ENCODE measurements at places on chromosomes 5 and 9. TPM values are rescaled to one million over a fixed set of nuclear protein-coding genes. Genes with fewer than 3 reads are reported as not detected.

Gene RNF183
- total RNA-seq = not detected

GRCh38 chr5:56356121-56356835 is 123.1 kb upstream of the ANKRD55 start:
- peaks cover 32% of the 10 kb centered on the region for H3K4me1 ChIP-seq
- no peaks in the 10 kb centered on the region for H3K36me3 ChIP-seq
- DNase-seq = no peak
- H3K4me3 ChIP-seq = no peak overlapping the region
- no peak overlapping the region for H3K27ac ChIP-seq

Gene NME5
- total RNA-seq = 8.4 TPM

- peaks cover 11% of the 10 kb centered on the region for H3K4me1 ChIP-seq
- no peak overlapping the region for H3K4me3 ChIP-seq
- no peaks in the 10 kb centered on the region for H3K36me3 ChIP-seq
These were observed 76.6 kb downstream of the YIPF5 start for GRCh38 chr5:144093868-144094267.

Gene MEF2C
- 46.0 TPM for total RNA-seq

Gene PHYHD1
- total RNA-seq = 5.0 TPM

DNA sequence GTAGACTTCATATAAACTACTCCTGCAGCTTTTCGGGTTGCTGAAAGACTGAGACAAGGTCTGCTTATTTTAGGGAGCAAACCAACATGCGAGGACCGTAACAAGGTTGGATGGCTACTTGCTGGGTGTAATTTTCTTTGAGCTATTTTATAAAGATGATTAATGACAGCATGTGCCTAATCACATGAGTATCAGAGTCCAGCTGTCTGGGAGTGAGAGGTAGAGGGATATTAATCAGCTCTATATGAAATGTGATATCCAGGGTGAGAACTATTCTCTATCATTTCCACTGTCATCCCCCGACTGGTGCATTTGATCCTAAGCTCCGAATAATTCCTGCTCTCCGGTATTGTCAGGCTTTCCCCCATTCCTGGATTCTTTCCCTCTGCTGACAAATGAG is 193.8 kb upstream of the HMHB1 start:
- no peak for DNase-seq
- no peaks in the 10 kb centered on the region for H3K36me3 ChIP-seq
- no peak overlapping the region for H3K27ac ChIP-seq
- no peaks in the 10 kb centered on the region for H3K4me1 ChIP-seq

Gene GOLGA2
- total RNA-seq = 56.9 TPM

Gene PLPPR1
- total RNA-seq = 4.7 TPM

Gene ADAMTS6
- 8.2 TPM for total RNA-seq

GRCh38 chr5:166582416-166582815 is 1709.0 kb upstream of the WWC1 start:
- H3K4me1 ChIP-seq = no peaks in the 10 kb centered on the region
- no peak overlapping the region for H3K27ac ChIP-seq
- no peak for DNase-seq

DNA sequence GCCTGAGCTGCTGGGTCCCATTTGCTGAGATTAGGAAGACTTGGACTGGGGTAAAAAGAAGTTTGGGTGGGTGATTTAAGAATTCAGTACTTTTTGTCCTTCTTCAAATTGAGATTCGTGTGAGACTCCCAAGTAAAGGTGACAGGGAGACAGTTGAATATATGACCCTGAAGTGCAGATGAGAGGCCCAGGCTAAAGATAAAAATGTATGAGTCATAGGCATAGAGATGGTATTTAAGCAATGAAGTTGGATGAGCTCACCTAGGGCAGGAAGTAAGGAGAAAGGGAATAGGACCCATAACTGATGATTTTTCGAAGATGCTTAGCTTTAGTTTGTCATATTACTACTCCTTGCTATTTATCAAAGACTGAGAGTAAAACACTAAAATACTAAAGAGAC is 255.9 kb upstream of the ADRA1B start:
- no peak overlapping the region for H3K27ac ChIP-seq
- no peaks in the 10 kb centered on the region for H3K27me3 ChIP-seq
- no peak for DNase-seq
- no peaks in the 10 kb centered on the region for H3K4me1 ChIP-seq

Gene ACOT12
- total RNA-seq = not detected

Gene TEX48
- not detected for total RNA-seq

DNA sequence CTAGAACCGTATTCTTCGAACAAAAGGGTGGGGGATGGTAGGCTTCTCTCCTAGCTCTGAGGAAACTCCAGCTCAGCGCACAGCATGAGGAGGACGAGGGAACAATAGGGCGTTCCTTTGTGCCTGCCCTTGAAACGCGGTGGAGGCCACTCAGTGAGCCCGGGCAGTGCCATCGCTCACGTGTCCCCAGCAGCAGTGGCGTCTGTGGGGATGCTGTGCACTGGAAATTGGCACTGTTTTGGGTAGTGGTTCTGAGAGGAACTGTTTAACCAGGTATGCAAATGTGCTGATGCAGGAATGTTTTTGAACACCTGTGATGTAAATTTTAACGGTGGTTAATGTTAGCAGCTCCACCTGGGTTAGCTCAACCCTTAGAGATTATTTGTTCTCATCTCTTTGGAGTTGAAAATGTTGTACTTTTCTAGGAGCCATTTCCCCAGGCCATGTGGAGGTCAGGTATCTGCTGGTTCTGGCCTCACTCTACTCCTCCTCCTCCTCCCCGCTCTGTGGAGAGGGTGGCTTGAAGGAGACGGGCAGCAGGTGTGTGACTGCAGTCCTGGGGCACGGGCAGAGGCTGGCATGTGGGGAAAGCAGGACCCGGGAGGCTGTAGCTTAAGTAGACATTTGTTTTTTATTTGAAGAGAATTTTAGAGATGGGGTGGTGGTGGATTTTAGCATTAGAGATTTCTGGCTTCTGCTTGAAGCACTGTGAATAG is 48.3 kb downstream of the EHMT1 start:
- H3K4me3 ChIP-seq = peak overlapping the region; percentile 15
- no peaks in the 10 kb centered on the region for H3K27me3 ChIP-seq
- peak; percentile 30 for DNase-seq
- H3K36me3 ChIP-seq = peaks cover 18% of the 10 kb centered on the region
- peaks cover 65% of the 10 kb centered on the region for H3K4me1 ChIP-seq
- peak overlapping the region; percentile 82 for H3K27ac ChIP-seq

DNA sequence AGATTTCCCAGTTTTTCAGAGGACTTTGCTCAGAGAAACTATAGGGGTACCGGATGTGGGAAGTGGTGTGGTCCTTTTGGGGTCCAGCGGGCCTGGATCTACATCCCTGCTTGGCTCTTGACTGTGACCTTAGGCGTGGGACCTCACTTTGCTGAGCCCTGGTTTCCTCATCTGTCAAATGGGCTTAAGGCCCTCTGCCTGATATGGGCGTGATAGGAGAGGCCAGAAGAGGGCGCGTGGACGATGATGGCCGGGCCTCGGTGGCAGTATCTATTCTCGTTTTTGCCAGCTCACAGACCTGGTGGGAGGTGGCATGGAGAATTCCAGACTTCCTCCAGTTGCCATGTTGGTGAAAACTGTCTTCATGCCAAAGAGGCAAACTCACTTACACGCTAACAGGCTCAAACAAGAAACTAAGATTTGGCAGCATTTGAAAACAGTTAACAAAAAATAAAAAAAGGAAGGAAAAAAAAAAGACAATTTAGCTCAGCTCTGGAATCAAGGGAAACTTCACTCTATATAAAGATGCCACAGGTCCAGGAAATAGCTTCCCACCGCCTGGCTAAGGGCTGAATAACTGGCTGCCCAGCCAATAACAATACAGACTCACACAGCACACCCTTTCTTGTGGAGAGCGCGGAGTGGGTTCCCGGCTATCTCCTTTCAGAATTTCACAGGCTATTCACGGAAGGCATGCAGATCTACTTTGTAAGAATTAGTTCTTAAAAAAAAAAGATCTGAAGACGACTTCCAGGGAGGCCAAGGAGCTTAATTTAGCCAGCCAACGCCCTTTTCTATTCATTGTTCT is 1.7 kb downstream of the SH3PXD2B start:
- H3K27me3 ChIP-seq = no peaks in the 10 kb centered on the region
- DNase-seq = no peak
- H3K4me3 ChIP-seq = peak overlapping the region; percentile 91
- H3K27ac ChIP-seq = peak overlapping the region; percentile 32
- peaks cover 5% of the 10 kb centered on the region for H3K36me3 ChIP-seq
- H3K4me1 ChIP-seq = peaks cover 59% of the 10 kb centered on the region

Gene SLIT3
- 12.6 TPM for total RNA-seq

Gene EFNA5
- 42.2 TPM for total RNA-seq

DNA sequence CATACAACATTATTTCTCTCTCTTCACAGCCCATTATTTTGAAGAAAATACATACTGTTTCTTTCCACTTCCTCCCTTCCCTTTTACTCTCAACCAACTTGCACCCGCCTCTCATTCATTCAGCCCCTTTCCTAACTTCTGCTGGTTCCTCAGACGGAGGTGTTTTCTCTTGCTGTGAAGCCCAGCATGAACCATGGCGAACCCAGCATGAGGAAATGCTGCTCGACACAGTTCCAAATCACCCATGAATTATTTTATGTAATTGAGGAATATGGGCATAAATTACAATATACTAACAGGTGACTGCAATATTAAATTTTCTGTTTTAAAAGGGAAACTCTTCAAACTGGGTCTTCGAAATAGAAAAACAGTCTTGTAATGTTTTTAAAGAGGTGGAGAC is 124.8 kb downstream of the MEF2C start:
- no peaks in the 10 kb centered on the region for H3K27me3 ChIP-seq
- H3K27ac ChIP-seq = no peak overlapping the region

GRCh38 chr5:54936201-54936600 is 49.2 kb downstream of the ESM1 start:
- no peak overlapping the region for H3K27ac ChIP-seq
- no peaks in the 10 kb centered on the region for H3K4me1 ChIP-seq
- H3K4me3 ChIP-seq = no peak overlapping the region
- DNase-seq = no peak

Gene PRELID2
- 15.6 TPM for total RNA-seq

Gene LAMC3
- 4.0 TPM for total RNA-seq

DNA sequence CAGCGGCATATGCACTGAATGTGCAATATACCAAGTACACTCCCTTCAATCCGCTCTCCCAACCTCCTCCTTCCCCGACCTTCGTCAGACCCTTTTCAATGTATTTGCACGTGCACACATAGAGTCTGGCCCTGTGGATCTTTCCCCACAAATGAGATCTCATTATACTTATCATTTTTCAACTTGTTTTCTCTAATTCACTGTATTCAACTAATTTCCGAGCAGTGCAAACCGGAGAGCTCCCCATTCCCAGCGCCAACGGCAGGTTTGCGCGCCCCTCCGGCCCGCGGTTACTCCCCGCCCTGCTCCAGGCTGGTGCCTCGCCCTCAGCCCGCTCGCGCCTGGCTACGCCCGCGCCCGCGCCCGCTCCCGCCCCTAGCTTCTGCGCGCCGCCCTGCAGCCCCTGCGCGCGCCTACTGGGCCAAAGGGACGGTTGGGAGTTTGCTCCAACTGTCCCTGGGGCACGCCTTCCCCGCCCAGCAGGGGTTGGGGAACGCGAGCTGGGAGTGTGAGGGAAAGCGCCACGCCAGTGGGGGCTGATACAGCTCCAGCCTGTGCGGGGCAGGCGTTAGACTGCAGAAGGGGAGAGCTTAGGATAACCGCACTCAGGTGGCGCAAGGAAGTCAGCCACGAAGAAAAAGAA is 3.3 kb upstream of the CDC20B start:
- H3K27ac ChIP-seq = no peak overlapping the region
- peak; percentile 51 for DNase-seq
- peak overlapping the region; percentile 58 for H3K4me3 ChIP-seq
- peaks cover 93% of the 10 kb centered on the region for H3K27me3 ChIP-seq
- H3K4me1 ChIP-seq = peaks cover 30% of the 10 kb centered on the region
- no peaks in the 10 kb centered on the region for H3K36me3 ChIP-seq

Gene CD274
- total RNA-seq = not detected

DNA sequence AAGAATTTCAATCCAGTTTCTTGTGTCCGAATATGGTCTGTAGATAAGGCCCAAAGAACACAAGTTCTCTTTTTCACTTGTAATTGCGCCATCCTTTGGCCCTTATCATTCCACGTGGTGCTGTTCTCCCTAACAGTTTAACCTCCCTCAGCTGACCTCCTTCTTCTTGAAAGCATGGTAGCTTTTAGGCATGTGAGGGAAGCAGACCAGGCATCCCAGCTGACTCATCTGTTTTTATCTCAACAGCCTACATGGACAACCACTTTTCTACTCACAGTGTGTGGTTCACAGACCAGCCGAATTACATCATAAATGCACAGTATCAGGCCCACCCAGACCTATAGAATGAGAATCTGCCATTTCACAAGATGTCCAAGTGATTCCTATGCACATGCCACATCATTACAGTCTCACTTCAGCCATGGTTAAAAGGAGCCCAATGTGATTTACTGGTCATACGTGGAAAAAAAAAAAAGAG is 26.9 kb upstream of the PLIN2 start:
- H3K36me3 ChIP-seq = no peaks in the 10 kb centered on the region
- no peak overlapping the region for H3K4me3 ChIP-seq

DNA sequence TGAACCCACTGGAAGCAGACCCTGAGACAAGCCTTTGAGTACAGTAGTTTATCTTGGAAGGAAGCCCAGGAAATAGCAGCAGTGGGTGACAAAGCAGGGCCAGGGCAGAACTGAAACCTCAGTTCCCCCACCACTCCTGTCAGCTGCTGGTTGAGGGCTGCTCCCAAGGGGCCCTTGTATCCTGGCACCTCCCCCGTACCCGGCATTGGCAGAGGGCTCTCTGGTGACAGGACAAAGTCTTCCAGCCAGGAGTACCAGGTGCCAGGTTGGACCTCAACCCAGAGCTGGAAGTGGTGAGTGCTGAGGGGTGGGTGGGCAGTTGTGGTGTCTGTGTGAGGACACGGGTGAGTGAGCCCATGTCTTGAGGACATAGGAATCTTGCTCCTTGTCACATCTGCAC is 123.3 kb downstream of the PHF2 start:
- peaks cover 3% of the 10 kb centered on the region for H3K36me3 ChIP-seq
- H3K27me3 ChIP-seq = no peaks in the 10 kb centered on the region
- H3K4me3 ChIP-seq = no peak overlapping the region
- H3K27ac ChIP-seq = no peak overlapping the region

GRCh38 chr9:126448865-126449577 is 122.4 kb downstream of the MVB12B start:
- no peak for DNase-seq
- no peaks in the 10 kb centered on the region for H3K27me3 ChIP-seq
- H3K4me3 ChIP-seq = no peak overlapping the region
- H3K36me3 ChIP-seq = peaks cover 11% of the 10 kb centered on the region
- no peak overlapping the region for H3K27ac ChIP-seq

Data from neural crest cell (in vitro differentiated cells).